ENCODE measurements at places on chromosomes 5 and 9.

DNA sequence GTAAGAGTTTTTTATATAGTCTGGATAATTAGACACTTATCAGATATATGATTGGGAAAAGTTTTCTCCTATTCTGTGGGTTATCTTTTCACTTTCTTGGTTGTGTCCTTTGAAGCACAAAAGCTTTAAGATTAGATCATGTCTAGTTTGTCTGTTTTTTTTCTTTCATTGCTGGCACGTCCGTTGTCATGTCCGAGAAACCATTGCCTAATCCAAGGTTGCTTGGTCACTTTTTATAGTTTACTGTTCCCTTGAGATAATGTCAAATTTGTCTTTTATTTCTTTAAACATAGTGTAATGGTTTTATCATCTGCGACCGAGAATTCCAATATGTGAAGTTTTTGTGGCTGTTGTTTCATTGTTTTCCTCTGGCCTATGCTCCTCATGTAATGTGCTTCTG lies 28.8 kb downstream of the GARNL3 start:
- no peak for DNase-seq

GRCh38 chr5:125695996-125696655 lies 727.1 kb upstream of the GRAMD2B start:
- no peak for DNase-seq

- DNase-seq: peak; percentile 63
These were observed 270.2 kb upstream of the IRX1 start for GRCh38 chr5:3325201-3325971.

- DNase-seq: peak; percentile 13
These were observed 464.3 kb upstream of the PAPPA start for GRCh38 chr9:115689331-115689730.

- DNase-seq: no peak
These were observed 136.6 kb downstream of the SEMA6A start for GRCh38 chr5:116437922-116438578.

Measured in NCI-H1105 treated with DMSO at 0.1 percent for 48 hours (cell line).